K562 (cell line): ENCODE measurements at places on chromosomes 7 and 10. TPM values are rescaled to one million over a fixed set of nuclear protein-coding genes. Genes with fewer than 3 reads are reported as not detected.

The CAMK2B gene
- 0.29 TPM in 1 of 2 replicates, not detected in the other for total RNA-seq

The COL26A1 gene
- 0.09 and 0.16 TPM in 2 replicates for total RNA-seq

The CAV2 gene
- 36.4 and 38.3 TPM in 2 replicates for total RNA-seq

The CNPY1 gene
- total RNA-seq, result not detected in 2 replicates

The ZSCAN21 gene
- total RNA-seq, result 12.7 and 13.8 TPM in 2 replicates

The FAM131B gene
- total RNA-seq, result 0.04 TPM in 2 replicates

The SLC18A2 gene
- 0.40 and 0.45 TPM in 2 replicates for total RNA-seq

The GLRX3 gene
- 153 and 156 TPM in 2 replicates for total RNA-seq

The INA gene
- not detected in 2 replicates for total RNA-seq

GRCh38 chr10:47222461-47222860 lies 77.5 kb upstream of the GDF10 start:
- DNase-seq, result no peak
- H3K27me3 ChIP-seq, result no peaks in the 10 kb centered on the region
- no peak overlapping the region for H3K27ac ChIP-seq
- H3K36me3 ChIP-seq, result no peaks in the 10 kb centered on the region
- no peak overlapping the region for H3K4me3 ChIP-seq

DNA sequence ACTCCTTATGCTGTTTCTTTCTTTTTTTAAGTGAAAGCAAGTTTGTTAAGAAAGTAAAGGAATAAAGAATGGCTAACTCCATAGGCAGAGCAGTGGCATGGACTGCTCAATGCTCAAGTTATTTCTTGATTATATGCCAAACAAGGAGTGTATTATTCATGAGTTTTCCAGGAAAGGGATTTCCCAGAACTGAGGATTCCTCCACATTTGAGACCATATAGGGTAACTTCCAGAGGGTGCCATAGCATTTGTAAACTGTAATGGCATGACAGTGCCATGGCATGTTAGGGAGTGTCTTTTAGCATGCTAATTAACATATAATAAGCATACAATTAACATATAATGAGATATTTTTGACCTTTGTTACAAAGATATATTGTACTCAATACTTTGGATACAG lies 1034.5 kb upstream of the PHF14 start:
- peak; percentile 1 for DNase-seq
- no peak overlapping the region for H3K27ac ChIP-seq
- no peak overlapping the region for H3K4me3 ChIP-seq

DNA sequence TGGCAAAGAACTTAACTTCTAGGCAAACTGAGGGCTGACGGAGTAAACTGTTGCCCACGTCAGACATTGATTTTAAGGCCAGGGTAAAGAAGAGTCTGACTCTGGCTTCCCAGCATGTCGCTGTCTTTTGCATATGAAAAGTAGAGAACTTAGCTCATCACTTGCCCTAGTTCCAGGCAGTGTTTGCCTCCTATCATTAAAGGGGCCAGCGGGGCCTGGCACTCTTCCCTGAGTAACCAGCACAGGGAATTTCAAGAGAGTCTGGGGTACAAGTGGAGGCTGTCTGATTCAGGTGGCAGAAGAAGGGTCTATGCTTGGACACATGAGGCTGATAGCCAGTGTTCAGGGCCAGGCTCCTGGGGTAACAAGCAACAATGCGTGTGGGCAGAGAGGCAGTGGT lies 4.8 kb downstream of the DENND2A start:
- peaks cover 11% of the 10 kb centered on the region for H3K4me1 ChIP-seq
- H3K27ac ChIP-seq, result no peak overlapping the region
- no peak overlapping the region for H3K4me3 ChIP-seq

- no peaks in the 10 kb centered on the region for H3K27me3 ChIP-seq
- H3K27ac ChIP-seq, result no peak overlapping the region
- H3K4me3 ChIP-seq, result no peak overlapping the region
- DNase-seq, result no peak
- peaks cover 69% of the 10 kb centered on the region for H3K36me3 ChIP-seq
Observed at GRCh38 chr7:128022631-128023532, 8.4 kb downstream of the LRRC4 start.

GRCh38 chr10:35459449-35459847 lies 123.1 kb downstream of the CCNY start:
- H3K4me3 ChIP-seq, result no peak overlapping the region
- DNase-seq, result no peak
- no peak overlapping the region for H3K27ac ChIP-seq

DNA sequence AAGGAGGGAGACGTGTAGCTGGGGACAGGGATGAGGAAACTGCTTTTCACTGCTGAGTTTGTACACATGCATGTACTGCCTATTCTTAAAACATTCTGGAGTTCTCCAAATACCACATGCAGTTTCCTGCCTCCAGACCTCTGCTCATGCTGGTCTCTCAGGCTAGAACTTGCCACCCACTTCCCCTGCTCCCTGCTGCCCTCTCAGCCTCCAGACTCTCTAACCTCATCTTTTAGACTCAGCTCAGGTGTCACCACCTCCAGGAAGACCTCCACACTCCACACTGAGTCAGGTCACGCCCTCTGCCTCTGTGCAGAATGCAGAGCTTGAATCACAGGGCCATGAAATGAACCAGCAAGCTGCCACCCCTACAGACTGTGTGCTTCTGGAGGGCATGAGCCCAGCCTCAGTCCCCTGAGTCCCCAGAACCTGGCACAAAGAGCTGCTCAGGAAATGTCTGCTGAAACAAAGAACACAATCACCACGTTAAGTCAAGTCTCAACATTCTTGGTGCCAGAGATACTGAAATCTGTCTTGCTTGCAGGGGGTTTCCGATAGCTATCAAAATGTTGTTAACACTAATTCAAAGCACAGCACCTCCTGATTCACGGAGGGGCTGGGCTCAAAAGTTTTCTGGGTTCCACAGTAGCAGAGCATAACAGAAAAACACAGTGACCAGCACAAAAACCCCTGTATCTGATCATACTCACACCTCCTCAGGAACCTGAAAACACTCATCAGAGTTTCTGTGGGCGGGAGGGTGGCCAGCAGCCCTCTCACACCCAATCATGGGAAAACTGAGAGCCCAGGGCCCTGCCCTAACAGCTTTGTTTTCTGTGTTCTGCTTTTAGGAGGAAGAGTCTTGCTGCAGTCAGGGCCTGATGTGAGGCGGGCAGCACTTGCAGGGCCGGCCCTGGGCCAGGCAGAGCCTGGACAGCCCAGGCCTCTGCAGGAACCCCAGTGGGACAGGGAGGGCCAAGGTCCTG lies 21.1 kb downstream of the FAM53B start:
- H3K36me3 ChIP-seq, result peaks cover 26% of the 10 kb centered on the region; the same call in 2 of the 3 replicates
- H3K4me3 ChIP-seq, result no peak overlapping the region
- DNase-seq, result peak; percentile 26
- H3K27ac ChIP-seq, result no peak overlapping the region

DNA sequence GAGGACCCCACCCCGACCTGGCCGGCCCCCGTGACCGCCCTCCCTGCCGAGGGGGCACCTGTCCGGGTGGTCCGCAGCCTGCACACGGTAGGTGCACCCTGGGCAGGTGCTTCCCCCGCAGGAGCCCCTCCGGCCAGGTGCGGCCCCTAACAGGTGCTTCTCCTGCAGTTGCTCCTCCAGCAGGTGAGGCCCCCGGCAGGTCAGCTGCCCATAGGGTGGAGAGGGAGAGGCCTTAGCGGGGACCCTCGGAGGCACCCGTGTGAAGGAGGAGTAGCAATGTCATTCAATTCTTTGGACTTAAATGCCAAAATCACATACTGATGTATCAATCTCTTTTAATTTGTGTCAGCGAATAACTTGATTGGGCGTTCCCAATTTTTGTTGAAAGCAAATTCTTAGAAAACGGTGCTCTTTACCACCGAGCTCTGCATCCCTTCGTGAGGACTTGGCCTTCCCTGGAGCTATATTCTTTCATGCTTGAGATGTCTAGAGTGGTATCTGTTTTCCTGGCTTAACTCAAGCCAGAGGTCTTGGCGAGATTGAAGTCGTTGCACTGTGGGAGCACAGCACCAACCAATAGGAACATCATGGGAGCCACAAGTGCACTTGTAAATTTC lies 738 bp upstream of the NCAPG2 start:
- H3K4me1 ChIP-seq, result peaks cover 32% of the 10 kb centered on the region
- no peaks in the 10 kb centered on the region for H3K27me3 ChIP-seq
- peaks cover 30% of the 10 kb centered on the region for H3K36me3 ChIP-seq
- H3K27ac ChIP-seq, result peak overlapping the region; percentile 96
- DNase-seq, result no peak
- peak overlapping the region; percentile 83 for H3K4me3 ChIP-seq
